ENCODE measurements at places on chromosomes 3 and 15.

DNA sequence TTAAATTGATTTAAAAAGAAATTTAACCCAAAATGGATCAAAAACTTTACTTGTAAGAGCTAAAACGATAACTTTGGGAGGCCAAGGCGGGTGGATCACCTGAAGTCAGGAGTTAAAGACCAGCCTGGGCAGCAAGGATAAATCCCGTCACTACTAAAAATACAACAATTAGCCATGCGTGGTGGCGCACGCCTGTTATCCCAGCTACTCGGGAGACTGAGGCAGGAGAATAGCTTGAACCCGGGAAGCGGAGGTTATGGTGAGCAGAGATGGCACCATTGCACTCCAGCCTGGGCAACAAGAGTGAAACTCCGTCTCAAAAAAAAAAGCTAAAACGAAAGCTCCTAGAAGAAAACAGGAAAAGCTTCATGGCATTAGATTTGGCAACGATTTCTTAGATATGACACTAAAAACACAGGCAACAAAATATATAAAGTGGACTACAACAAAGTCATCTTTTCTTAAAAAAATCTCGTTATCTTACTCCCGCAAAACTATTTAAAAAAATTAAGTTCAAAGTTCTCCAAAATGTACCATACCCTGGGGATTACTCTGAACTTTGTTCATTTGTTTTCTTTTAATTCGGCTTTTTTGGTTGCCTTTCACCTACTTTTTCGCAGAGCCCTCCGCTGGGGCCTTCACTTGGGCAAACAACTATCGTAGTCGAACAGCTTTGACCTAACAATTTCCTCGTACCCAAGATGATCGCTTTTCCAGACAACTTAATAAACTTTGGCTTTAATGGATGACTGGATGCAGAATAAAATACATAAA lies 2.9 kb downstream of the HDDC3 start:
- DNase-seq, result no peak

- DNase-seq, result no peak
Measured at GRCh38 chr3:123423031-123423430, 25.9 kb downstream of the ADCY5 start.

DNA sequence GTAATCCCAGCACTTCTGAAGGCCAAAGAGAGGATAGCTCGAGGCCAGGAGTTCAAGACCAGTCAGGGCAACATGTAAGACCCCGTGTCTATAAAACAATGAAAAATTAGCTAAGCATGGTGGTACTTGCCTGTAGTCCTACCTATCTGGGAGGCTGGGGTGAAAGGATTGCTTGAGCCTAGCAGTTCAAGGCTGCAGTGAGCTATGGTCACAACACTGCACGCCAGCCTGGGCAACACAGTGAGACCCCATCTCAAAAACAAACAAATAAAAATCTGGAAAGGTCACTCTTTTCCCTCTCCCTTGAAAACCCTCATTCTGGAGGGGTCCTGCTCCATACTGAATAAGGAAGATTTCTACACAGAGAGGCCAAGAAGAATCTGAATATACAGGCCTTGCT lies 43.5 kb upstream of the ZNF280D start:
- no peak for DNase-seq

DNA sequence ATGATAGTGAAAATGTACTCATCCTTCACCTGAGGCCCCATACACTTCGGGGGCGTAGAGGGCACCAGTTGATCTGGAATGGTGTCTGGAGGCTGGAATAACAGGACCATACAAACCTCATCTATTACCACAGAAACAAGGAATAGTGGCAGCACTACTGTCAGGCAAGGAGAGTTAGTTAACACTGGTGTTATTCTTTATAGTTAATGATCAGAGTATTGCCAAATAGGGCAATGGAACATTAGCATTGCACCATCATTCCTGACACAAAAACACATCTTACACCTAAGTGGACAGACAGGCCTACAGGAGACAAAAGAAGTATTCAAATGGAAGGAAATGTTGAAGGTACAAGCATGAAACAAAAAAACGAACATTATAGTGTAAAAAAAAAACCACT lies 137.0 kb upstream of the UBP1 start:
- DNase-seq, result no peak

- DNase-seq, result no peak
Measured at GRCh38 chr3:155185631-155186071, 105.5 kb downstream of the MME start.

DNA sequence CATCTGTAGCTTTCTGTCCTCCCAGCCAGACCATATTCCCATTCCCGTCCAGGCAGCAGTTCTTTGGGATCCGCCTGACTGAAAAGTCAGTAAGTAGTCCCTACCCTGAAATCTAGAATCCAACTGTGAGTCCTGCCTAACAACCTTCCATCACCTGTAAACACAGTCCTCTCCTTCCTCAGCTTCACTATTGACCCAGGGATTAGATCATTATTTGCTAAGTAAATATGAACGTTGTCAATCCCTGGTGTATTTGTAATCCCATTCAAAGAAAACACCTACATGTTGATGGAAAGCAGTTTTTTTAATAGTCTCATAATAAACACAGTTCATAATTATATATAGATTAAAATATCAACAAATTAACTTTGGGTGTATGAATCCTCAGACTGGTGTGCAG lies 732 bp downstream of the SAXO2 start:
- DNase-seq, result no peak

- no peak for DNase-seq
Measured at GRCh38 chr3:37540786-37541185, 320.9 kb upstream of the CTDSPL start.

- no peak for DNase-seq
Measured at GRCh38 chr3:148528024-148528423, 169.7 kb upstream of the AGTR1 start.

DNA sequence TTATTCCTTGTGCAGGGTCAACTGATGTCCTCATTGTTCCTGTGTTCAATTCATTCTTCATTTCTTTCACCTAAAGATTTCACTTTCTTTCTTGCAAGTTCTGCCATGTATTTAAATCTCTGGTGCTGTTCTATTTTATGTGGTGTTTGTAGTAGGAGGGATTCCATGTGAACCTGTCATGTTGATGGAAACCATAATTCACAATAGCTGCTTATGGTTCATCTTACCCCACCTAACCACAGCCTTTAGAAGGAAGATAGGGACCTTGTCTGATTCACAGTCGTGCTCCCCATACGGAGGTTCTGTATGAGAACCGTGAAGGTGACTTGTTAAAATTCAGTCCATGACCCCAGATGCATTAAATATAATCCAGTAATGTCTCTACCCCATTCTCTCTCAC lies 21.9 kb downstream of the SLCO2A1 start:
- no peak for DNase-seq
